ENCODE measurements at places on chromosomes 2 and 18.
A peak's percentile ranks its signal among the peaks of the same experiment; 100 is the strongest.

DNA sequence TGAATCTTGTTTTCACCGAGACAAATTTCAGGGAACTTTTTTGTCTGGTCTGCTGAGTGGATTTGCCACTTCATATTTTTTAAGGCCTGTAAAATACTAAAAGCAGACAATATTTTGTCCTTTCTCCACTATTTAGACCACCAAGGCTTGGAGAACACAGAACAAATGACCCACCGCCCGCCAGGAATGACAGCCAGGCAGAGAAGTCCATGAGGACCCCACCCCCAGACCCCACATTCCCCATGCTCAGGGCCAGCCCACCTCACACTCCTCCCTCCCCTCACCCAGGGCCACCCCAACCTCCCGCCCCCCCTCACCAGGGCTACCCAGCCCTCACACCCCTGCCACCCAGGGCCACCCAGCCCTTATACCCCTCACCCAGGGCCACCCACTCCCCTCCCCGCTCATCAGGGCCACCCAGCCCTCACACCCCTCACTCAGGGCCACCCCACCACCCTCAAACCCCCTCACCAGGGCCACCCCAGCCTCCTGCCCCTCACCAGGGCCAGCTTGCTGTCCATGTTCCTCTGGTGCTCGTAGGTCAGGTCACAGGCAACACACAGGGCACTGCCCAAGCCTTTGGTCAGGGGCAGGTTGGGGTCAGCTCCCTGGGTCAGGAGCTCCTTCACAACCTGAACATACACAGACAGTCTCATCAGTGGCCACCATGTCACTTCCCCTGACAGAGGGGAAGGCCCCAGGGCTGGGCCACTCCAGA lies 50.6 kb downstream of the ANKMY1 start:
- no peak for DNase-seq

GRCh38 chr18:29594493-29594892 lies 1417.6 kb upstream of the CDH2 start:
- no peak for DNase-seq

GRCh38 chr2:227480528-227480927 lies 8.6 kb downstream of the AGFG1 start:
- DNase-seq, result no peak

- no peak for DNase-seq
These were observed 6.7 kb downstream of the ZNF521 start for GRCh38 chr18:25345081-25345866.

- no peak for DNase-seq
These were observed 42.0 kb downstream of the NDUFA10 start for GRCh38 chr2:239983004-239983778.

- no peak for DNase-seq
These were observed 295.0 kb upstream of the KCNH7 start for GRCh38 chr2:163133602-163134001.

DNA sequence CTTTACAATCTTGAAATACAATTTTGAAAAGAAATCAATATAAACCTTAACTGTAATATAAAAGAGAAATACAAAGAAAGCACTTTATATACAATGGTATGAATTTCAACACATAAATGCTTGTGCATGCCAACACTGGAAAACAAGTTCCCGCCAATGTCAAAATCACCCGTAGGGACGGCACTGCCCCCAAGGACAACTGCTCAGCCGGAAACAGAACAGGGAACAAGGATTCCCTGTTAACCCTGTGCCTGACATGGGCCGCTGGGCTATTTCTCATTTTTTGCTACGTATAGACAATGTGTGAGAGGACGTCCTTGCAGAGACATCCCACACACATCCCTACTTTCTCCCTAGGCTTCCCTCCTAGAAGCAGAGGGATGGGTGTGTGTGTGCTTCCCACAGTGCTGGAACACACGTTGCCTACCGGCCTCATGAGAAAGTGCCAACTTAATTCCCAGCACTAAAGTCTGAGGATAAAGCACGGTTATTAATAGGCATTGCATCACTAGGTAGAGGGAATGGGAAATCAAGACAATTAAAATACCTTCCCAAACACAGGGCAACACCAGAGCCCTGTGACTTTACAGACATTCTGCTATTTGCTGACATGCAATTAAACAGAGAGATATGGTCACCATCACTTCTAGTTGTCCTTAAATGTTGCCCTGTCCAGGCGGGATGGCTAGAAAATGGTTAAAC lies 14.4 kb downstream of the AFG3L2 start:
- DNase-seq, result no peak

DNA sequence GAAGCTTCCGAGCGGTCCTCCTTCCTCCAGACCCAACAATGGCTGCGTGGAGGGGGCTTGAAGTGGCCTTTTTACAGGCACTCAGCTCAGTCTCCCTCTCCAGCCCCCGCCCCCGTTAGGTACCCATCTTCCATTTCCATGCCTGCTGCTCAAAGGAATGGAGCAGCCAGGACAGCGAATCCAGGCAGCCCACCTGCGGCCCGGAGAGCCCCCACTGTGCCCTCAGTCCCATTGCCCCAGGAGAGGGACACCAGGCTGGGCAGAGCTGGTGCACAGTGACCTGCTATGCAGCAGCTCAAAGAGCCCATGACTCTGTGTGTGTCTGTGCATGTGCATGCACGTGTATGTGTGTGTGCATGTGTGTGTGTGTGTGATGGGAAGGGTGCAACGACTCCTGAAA lies 10.6 kb upstream of the POMC start:
- DNase-seq, result no peak

- DNase-seq, result no peak
These were observed 9.3 kb downstream of the TGOLN2 start for GRCh38 chr2:85318222-85319074.

GRCh38 chr2:118061135-118061955 lies 26.9 kb upstream of the INSIG2 start:
- no peak for DNase-seq

DNA sequence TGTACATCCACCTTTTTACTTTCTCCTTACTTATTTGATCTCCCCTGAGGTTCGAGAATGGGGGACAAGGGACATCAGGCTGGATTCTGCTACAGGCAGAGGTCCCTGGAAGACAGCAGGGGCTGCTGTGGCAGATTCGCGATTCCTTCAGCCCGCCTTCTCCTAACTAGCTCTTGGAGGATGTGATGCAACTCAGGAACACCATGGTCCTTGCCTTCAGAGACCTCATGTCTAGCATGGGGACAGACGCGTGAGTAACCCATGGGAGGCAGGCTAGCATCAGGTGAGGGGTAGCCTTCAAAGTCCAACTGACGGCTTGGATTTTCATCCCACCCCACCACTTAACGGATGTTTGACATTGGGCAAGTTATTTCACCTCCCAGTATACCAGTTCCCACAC lies 869 bp upstream of the TCF23 start:
- DNase-seq, result no peak

GRCh38 chr18:13300029-13300428 lies 81.5 kb downstream of the LDLRAD4 start:
- DNase-seq, result peak; percentile 67

- no peak for DNase-seq
These were observed 73.2 kb downstream of the IL1R2 start for GRCh38 chr2:102064679-102065674.

DNA sequence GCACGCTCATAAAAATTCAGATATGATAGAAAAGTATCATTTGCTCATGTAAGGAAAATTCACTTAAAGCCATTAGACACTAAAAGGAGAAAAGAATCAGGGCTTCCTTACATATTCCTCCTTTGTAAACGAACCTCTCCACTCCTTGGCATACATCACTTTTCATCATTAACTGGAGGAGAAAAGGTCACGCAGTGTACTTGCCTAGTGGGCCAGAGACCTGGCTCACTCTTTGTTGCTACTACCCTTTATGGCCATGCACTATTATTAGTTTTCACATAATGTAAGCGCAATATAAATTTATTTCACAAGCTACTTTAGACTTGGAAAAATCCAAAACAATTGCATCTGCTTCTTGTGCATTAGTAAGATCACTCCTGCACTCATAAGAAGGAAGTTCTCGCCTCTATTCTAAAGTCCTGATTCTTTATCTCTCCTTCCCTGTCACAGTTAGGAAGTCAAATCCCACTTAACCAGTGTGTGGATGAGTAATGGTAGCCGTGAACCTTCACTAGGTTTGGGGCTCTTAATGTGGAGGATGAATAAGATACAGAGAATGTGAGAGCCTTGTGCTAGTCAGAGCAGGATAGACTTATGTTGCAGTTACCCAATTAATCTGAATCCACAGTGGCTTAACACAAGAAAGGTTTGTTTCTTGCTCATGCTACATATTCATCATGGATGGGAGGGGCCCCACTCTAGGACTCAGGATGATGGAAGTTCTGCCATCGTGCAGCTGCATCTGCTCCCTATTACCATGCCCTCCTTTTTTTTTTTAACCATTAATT lies 115.0 kb upstream of the GLS start:
- DNase-seq, result no peak

GRCh38 chr2:148391324-148391723 lies 253.2 kb upstream of the EPC2 start:
- DNase-seq, result no peak
